ENCODE measurements at places on chromosomes 6 and 20.

GRCh38 chr20:63402860-63403220 lies 41.7 kb upstream of the CHRNA4 start:
- no peak for DNase-seq

DNA sequence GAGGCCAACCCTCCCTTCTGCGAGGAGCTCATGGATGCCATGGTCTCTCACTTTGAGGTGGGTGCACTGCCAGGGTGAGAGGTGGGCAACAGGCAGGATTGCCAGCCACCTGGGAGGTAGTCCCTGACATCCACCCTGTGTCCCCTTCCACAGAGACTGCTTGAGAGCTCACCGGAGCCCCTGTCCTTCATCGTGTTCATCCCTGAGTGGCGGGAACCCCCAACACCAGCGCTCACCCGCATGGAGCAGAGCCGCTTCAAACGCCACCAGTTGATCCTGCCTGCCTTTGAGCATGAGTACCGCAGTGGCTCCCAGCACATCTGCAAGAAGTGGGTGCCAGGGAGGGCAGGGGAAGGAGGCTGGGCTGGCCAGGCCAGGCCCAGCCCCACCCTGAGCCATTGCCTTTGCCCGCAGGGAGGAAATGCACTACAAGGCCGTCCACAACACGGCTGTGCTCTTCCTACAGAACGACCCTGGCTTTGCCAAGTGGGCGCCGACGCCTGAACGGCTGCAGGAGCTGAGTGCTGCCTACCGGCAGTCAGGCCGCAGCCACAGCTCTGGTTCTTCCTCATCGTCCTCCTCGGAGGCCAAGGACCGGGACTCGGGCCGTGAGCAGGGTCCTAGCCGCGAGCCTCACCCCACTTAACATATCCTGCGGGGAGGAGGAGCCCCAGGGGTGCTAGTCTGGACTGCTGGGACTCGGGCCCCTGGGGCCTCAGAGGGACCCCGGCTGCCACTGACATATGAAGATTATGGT lies 12.8 kb downstream of the PCIF1 start:
- no peak for DNase-seq

DNA sequence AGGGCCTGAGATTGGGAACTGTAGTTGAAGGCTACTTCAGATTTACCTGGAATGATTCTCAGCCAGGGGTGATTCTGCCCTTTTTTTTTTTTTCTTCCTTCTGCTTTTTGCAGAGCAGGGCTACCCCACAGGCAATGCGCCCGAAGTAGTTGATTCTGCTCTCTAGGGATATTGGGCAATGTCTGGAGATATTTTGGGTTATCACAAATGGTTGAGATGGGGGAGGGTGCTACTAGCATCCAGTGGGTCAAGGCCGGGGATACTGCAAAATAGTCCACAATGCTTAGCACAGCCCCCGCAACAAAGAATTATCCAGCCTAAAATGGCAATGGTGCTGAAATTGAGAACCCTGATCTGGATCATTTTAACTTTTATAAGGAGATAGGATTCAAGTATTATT lies 71.2 kb upstream of the ZMYND8 start:
- DNase-seq: no peak

DNA sequence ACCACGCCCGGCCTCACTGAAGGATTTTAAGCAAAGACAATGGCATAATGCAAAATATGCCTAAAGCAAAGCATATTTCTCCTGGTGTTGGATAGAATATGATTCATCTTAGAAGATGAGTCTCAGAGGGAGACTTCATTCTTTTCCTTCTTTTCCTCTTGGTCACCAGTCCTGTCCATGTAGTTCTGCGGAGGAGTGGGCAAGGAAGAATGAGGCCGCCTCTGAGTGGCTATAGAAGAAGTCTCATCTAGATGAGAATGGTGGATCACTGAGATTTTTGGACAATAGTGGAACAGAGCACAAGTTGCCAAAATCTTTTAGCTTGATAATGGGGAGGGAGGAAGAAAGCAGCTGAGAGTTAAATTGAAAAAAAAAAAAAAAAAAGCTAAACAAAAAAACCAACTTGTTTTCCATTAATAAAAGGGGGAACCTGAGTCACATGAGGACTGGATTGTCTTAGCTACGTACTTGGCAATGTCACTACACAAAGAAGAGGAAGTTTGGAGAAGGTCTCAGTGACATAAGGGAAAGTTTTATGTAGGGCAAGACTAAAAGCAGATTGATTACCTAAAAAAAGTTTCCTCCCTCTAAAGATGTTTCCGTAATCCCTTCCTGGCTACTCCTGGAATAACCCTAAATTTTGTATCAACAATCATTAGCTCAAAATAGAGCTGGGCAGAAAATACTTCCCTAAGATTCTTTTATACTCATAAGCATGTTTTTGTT lies 6.0 kb downstream of the CD83 start:
- no peak for DNase-seq

- DNase-seq: no peak
These were observed 92.8 kb upstream of the FAM184A start for GRCh38 chr6:119171088-119171841.

Measured in GM23338 (cell line).